ENCODE measurements at places on chromosomes 2 and 18. TPM values are rescaled to one million over a fixed set of nuclear protein-coding genes. Genes with fewer than 3 reads are reported as not detected.

- DNase-seq = no peak
Observed at GRCh38 chr2:2886922-2887321, 490.7 kb downstream of the EIPR1 start.

DNA sequence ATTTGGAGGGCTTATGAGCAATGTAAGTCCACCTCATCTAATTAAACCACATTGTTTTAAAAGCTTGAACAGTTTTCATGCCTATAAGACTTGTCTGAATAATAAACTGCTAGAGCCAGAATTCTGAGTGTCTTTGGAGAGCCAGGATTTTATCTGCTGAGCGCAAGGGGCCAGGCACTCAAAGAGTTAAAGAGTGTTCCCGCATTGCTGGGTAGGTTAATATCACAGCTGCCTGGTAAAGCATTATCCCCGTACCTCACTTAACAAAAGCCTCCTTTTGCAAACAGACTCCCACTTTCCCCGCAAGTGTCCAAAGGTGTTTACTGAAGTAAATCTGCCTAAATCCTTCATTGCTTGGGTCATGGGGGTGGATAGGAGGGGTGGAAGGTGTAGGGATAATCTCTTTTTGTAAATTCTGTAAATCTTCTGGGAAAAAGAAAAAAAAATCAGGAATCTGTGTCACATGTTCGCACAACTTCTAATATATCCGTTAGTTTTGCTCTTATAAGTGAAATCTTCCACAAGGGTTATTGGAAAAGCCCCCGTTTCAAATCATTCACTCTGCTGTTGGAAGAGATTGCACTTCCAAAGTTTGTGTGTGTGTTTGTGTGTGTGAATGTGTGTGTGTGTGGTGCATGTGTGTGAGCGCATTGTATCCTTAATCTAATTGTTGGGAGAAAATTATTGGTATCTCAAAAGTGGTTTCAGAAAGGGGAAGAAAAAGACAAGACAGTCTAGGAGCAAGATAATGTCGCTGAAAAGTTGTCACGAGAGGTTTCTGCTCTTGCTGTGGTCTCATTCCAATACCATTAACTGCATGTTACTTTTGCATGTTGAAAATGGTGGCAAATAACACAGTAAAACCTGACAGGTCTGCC, 10.7 kb downstream of the ZEB2 start:
- DNase-seq = no peak

DNA sequence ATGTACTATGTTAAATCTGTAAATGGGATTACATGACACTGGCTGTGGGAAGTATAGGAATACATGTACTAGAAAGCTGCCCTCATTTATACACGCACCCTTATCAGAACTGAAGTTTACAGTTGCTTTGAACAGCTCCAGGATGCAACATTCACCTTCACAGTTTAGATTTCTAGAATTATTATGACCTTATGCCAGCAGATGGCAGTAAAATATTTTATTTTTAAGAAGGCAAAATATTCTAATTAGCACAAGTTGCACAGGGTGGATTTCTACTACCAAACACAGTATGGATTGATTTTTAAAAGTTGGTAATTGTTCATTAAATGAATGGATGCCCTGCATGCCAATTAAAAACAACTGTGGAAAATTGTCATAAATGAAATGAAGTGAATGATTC, 670.4 kb downstream of the KCNJ3 start:
- DNase-seq = no peak

DNA sequence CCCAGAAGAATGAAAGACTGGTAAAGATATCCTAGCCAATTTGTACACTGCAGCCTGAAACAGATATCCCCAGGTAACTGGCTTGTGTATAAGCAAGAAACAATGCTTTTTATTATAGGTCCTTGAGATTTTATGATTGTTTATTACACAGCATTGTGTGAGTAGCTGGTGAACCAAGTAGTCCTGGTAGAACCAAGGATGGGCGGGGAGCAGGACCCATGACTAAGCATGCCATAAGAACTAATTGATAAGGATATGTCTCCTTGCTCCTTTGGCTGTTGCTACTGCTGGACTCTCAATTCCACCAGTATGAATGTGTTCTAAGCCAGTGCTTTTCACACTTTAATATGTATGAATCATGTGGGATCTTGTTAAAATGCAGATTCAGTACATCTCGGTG, 12.3 kb upstream of the ALMS1 start:
- DNase-seq = no peak

DNA sequence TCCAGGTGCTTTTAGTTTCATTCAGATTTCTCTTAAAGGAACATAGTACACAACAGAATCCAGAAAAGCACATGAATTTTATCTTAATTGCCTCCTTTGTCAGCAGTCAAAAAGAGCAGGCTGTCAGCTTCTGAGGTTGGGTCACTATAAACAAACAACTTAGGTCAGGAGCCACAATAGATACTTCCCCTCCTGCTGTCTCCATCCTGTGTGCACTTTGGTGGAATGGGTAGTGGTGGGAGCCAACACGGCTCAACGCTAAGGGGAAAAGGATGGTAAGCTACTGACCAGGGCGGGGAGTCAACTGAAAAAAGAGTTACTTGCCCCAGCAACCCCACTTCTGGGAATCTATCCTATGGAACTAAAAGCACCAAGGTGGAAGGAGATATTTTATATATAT, 121.9 kb downstream of the PAX3 start:
- DNase-seq = no peak

DNA sequence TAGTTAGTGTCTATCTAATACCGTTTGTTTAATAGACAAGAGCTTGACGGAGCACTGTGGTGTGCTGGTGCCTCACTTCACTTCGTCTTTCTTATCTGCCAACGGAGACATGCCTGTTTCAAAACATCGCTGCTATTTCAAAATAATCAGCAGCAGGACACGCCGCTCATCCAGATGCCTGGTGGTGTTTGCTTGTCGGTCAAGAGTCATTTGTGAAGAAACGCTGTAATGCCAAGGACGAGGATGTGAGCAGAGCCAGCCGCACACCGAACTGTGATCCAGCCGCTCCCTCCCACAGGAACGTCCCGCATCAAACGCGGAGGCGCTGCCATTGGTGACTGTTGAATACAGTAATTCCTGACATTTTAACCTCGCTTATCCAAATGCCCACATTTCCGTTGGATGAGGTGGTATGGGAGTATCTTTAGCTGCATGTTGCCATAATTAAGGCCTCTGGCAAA, 432.4 kb downstream of the FBXO15 start:
- DNase-seq = no peak

GRCh38 chr18:12841070-12841469, 43.0 kb downstream of the PTPN2 start:
- no peak for DNase-seq

- no peak for DNase-seq
Observed at GRCh38 chr2:8983571-8983970, 19.9 kb downstream of the MBOAT2 start.

The INPP5D gene
- 108 TPM for total RNA-seq

The ZFAND2B gene
- 61.7 TPM for total RNA-seq

The SLC11A1 gene
- total RNA-seq = 0.62 TPM

The ATP8B1 gene
- 0.46 TPM for total RNA-seq

The ABCG8 gene
- total RNA-seq = not detected

The VSNL1 gene
- not detected for total RNA-seq
